Activated CD8-positive, alpha-beta memory T cell treated with anti-CD3 and anti-CD28 coated beads, Interleukin-2, amount 10 ng/mL, durations not matched to agents 7 days and 5 days (primary cell): ENCODE measurements at places on chromosomes 12 and 14. TPM values are rescaled to one million over a fixed set of nuclear protein-coding genes. Genes with fewer than 3 reads are reported as not detected.

GRCh38 chr12:6928022-6928702 is 403 bp downstream of the ATN1 start:
- DNase-seq: no peak
- peak overlapping the region; percentile 75 for H3K27ac ChIP-seq
- H3K4me1 ChIP-seq: peaks cover 60% of the 10 kb centered on the region
- H3K27me3 ChIP-seq: no peaks in the 10 kb centered on the region

- H3K4me3 ChIP-seq: no peak overlapping the region
- no peak for DNase-seq
- H3K36me3 ChIP-seq: no peaks in the 10 kb centered on the region
- H3K27ac ChIP-seq: no peak overlapping the region
- H3K4me1 ChIP-seq: no peaks in the 10 kb centered on the region
Observed at GRCh38 chr12:84075991-84076390, 836.6 kb downstream of the SLC6A15 start.

DNA sequence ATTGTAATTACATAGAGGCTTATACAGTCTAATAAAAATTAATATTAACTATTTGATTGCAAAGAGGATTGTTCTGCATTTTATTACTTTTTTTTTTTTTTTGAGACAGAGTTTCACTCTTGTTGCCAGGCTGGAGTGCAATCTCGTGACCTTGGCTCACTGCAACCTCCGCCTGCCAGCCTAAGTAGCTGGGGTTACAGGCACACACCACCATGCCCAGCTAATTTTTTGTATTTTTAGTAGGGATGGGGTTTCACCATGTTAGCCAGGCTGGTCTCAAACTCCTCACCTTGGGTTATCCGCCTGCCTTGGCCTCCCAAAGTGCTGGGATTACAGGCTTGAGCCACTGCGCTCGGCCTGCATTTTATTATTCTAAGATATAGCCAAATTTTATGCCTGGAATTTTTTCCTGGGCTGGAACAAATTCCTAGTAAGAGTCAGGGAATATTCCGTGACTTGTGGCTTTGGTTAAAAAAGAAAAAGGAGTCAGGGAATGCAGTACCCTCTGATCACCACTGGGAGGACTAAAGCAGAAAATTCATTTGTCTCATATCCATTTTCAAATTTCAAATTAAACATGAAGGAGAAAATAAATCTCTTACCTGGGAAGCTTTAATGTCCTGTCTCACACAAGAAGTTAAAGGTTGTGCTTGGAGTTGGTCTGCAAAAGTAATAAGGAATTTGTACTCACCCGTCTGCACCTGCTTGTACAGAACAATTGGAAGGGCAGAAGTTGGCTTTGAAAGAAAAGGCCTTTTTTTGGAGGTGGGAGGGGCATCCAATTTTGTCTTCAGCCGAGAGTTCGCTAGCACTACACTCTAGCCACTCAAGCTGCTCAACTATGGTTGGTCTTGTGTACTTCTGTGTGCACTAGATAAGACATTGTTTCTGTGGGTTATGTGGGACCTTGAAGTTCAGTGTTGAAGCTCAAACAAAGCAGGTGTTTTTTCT is 8.7 kb downstream of the MARK3 start:
- no peak for DNase-seq
- H3K4me1 ChIP-seq: peaks cover 59% of the 10 kb centered on the region
- no peak overlapping the region for H3K4me3 ChIP-seq
- no peak overlapping the region for H3K27ac ChIP-seq
- peaks cover 7% of the 10 kb centered on the region for H3K36me3 ChIP-seq

DNA sequence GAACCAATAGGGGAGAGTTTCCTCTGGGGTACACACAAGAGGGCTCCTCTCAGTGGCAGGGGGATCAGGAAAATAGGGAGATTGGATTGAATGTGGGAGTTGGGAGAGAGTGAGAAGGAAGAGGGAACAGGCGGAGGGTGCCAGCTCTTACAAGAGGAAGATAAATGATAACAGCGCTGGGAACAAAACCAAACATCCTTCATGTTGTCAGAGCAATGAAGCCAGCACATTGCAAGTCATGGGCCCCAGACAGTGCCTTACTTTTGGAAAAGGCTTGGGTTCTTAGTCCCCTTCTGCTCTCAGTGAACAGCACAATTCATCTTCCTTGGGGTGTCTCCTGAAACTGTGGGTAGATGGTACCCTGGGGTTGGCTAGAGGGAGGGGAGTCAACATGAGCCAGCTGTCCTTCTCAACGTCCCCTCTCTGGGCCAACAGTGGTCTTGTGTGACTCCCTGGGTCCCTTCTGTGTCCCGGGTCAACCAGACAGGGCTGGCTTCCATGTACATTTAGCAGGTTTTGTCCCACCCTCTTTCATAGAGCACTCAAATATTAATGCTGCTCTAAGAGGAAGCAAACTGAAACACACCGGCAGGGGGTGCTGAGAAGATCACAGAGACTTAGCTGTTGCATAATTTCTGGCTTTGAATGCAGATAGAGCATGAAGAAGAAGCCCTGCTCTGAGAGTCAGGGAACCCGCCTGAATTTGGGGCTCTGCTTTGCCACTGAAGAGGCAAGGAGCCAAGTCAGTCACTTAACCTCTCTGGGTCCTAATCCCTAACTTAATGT is 138.5 kb downstream of the ESRRB start:
- no peak overlapping the region for H3K4me3 ChIP-seq
- no peak for DNase-seq
- peaks cover 17% of the 10 kb centered on the region for H3K27me3 ChIP-seq
- no peaks in the 10 kb centered on the region for H3K4me1 ChIP-seq

- H3K4me3 ChIP-seq: no peak overlapping the region
- H3K4me1 ChIP-seq: no peaks in the 10 kb centered on the region
- no peaks in the 10 kb centered on the region for H3K27me3 ChIP-seq
Observed at GRCh38 chr12:129203456-129203855, 350.2 kb downstream of the GLT1D1 start.

HEBP1 gene
- 8.9 TPM for total RNA-seq

DNA sequence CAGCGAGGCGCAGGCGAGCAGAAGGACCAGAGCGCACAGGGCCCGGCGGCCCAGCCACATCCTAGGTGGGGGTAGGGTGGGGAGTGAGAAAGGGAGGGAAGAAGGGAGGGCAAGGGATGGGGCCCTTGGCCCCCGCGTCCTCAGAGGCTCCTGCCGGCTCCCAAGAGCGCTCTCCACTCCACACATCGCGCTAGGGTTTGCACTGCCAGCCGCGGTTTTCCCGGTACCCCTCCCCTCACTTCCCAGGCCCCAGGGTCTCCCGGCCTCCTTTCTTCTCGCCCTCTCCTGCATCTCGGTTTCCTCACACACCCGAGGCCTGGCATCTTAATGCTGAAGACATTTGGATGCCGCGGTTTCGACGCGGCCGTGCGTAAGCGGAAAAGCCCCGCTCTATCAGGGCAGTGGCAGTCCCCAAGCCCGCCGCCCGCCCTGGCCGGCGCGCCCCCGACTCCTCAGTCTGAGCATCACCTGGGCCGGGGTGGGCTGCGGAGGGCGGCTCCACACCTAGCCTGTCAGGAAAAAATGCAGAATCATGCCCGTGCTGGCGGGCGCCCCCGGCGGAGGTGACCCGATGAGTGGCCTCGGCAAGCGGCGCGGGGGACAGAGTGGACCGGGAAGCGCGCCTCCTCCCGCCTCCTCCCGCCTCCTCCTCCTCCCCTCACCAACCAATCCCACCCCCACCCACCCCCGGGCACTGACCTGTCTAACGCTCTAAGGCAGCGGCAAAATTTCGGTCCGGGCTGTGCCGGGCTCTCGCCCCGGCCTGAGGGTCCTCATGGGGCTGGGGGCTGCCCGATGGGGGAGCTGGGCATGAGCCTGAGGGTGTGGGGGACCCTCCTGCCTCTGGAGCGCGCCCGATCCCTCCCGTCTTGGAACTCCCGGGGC is 686 bp downstream of the B4GALNT1 start:
- H3K36me3 ChIP-seq: no peaks in the 10 kb centered on the region
- no peak overlapping the region for H3K27ac ChIP-seq
- no peak for DNase-seq
- peaks cover 63% of the 10 kb centered on the region for H3K27me3 ChIP-seq
- peaks cover 12% of the 10 kb centered on the region for H3K4me1 ChIP-seq

DNA sequence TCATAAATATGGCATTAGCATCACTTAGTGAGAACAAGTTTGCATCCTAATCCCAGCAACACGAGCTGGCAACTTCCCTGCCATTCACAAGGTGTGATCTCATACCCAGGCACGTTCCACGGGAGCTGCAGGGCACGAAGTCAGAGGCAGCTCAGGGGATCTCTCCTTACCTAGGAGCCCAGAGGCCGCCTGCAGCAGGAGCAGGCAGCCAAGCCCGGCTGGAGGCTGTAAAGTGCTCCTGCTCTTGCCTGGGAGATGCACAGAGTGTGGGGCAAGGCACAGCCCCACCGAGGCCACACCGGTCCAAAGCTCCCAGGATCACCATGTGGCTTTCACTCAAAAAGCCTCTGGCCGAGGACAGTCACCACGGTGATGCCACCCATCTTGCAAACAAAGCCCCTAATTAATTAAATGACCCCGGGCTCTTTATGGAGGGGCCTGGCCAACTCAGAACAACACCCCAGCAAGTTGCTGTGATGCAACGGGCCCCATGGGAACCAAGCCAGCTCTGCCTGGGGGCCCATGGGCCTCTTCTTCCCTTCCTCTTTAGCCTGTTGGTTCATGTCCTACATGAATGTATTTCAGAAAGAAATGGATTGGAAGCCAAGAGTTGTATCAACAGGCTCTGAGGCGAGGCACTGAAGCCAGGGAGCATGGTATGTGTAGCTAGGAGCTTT is 26.5 kb downstream of the NUAK1 start:
- DNase-seq: no peak
- H3K36me3 ChIP-seq: no peaks in the 10 kb centered on the region
- H3K4me3 ChIP-seq: no peak overlapping the region
- H3K4me1 ChIP-seq: peaks cover 10% of the 10 kb centered on the region
- no peak overlapping the region for H3K27ac ChIP-seq

IFNG-AS1 gene
- total RNA-seq: 0.38 TPM

- H3K4me1 ChIP-seq: peaks cover 23% of the 10 kb centered on the region
- no peaks in the 10 kb centered on the region for H3K36me3 ChIP-seq
- H3K27ac ChIP-seq: no peak overlapping the region
- no peak overlapping the region for H3K4me3 ChIP-seq
Observed at GRCh38 chr12:6166808-6167207, 33.4 kb upstream of the CD9 start.

RPS6KA5 gene
- total RNA-seq: 58.2 TPM

CABP1 gene
- total RNA-seq: not detected

DNA sequence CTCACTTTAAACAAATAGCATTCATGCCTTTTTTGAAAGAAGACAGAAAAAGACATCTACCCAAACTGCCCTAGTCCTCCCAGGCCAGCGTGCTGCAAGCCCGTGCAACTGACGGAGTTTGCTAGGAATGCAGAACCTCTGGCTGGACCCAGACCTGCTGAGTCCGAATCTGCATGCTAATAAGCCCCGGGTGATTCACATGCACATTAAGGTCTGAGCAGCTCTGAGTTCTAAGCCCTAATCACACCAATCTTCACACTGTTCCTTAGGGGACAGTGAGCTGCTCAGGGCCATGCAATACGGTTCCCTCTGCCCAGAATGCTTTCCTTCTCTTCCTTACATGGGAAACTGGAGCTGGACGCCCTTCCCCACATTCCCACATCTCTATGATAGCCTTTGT is 25.2 kb downstream of the HAL start:
- no peak overlapping the region for H3K4me3 ChIP-seq
- no peak for DNase-seq
- H3K4me1 ChIP-seq: no peaks in the 10 kb centered on the region
- H3K27me3 ChIP-seq: no peaks in the 10 kb centered on the region
- H3K36me3 ChIP-seq: no peaks in the 10 kb centered on the region
- no peak overlapping the region for H3K27ac ChIP-seq

LRCOL1 gene
- total RNA-seq: not detected

TCL1B gene
- not detected for total RNA-seq

DNA sequence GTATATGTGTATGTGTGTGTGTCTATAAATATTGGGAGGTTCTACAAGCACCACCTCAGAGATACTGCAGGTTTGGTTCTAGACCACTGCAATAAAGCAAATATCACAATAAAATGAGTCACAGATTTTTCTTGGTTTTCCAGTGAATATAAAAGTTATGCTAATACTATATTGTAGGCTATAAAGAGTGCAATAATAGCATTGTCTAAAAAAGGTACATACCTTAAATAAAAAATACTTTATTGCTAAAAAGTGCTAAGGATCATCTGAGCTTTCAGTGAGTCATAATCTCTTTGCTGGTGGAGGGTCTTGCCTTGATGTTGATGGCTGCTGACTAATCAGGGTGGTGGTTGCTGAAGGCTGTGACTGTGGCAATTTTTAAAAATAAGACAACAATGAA is 111.1 kb downstream of the VEZT start:
- H3K36me3 ChIP-seq: no peaks in the 10 kb centered on the region
- no peak overlapping the region for H3K27ac ChIP-seq
- H3K4me3 ChIP-seq: no peak overlapping the region
- no peaks in the 10 kb centered on the region for H3K27me3 ChIP-seq

- H3K27ac ChIP-seq: no peak overlapping the region
- no peak for DNase-seq
- peaks cover 2% of the 10 kb centered on the region for H3K4me1 ChIP-seq
- no peak overlapping the region for H3K4me3 ChIP-seq
- H3K27me3 ChIP-seq: no peaks in the 10 kb centered on the region
- H3K36me3 ChIP-seq: peaks cover 20% of the 10 kb centered on the region
Observed at GRCh38 chr12:11685316-11685715, 35.8 kb downstream of the ETV6 start.

NXPH4 gene
- 0.68 TPM for total RNA-seq

DNA sequence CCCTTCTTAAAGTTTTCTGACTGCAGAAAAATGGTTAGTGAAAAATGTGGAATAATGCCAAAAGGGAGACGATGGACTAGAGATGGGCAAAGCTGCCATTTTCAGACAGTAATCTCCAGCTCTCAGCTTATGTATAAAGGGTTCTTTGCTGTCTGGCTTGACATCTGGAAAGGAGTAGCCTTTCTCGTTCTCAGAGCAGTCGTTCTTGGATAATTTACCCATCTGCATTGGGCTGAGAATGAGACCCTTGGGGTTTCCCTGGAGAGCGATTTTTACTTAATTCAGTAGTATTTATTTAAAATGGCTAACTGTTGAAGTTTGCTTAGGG is 1.2 kb downstream of the NUDT4 start:
- H3K27me3 ChIP-seq: no peaks in the 10 kb centered on the region
- peaks cover 6% of the 10 kb centered on the region for H3K36me3 ChIP-seq
- DNase-seq: no peak
- H3K4me1 ChIP-seq: peaks cover 38% of the 10 kb centered on the region
- peak overlapping the region; percentile 99 for H3K27ac ChIP-seq

GRCh38 chr12:52661668-52662067 is 9.7 kb upstream of the KRT2 start:
- DNase-seq: no peak
- H3K36me3 ChIP-seq: no peaks in the 10 kb centered on the region
- H3K4me3 ChIP-seq: no peak overlapping the region
- peaks cover 31% of the 10 kb centered on the region for H3K27me3 ChIP-seq

GRCh38 chr14:53390008-53390407 is 236.9 kb upstream of the DDHD1 start:
- H3K4me3 ChIP-seq: no peak overlapping the region
- no peak overlapping the region for H3K27ac ChIP-seq
- H3K27me3 ChIP-seq: no peaks in the 10 kb centered on the region
- no peak for DNase-seq
- H3K4me1 ChIP-seq: no peaks in the 10 kb centered on the region
